ENCODE measurements at places on chromosomes 7 and 10.

GRCh38 chr7:5429857-5430611 lies 6.4 kb upstream of the TNRC18 start:
- no peak for DNase-seq

GRCh38 chr10:121541450-121542120 lies 56.7 kb downstream of the FGFR2 start:
- DNase-seq: no peak

- no peak for DNase-seq
These were observed 5.3 kb downstream of the NRP1 start for GRCh38 chr10:33329178-33329577.

GRCh38 chr7:156979007-156979606 lies 29.6 kb downstream of the NOM1 start:
- no peak for DNase-seq

GRCh38 chr10:125448596-125448995 lies 234.4 kb downstream of the TEX36 start:
- DNase-seq: no peak

GRCh38 chr10:35770817-35771355 lies 128.8 kb upstream of the FZD8 start:
- no peak for DNase-seq

GRCh38 chr7:42549866-42550485 lies 313.0 kb upstream of the GLI3 start:
- DNase-seq: no peak

DNA sequence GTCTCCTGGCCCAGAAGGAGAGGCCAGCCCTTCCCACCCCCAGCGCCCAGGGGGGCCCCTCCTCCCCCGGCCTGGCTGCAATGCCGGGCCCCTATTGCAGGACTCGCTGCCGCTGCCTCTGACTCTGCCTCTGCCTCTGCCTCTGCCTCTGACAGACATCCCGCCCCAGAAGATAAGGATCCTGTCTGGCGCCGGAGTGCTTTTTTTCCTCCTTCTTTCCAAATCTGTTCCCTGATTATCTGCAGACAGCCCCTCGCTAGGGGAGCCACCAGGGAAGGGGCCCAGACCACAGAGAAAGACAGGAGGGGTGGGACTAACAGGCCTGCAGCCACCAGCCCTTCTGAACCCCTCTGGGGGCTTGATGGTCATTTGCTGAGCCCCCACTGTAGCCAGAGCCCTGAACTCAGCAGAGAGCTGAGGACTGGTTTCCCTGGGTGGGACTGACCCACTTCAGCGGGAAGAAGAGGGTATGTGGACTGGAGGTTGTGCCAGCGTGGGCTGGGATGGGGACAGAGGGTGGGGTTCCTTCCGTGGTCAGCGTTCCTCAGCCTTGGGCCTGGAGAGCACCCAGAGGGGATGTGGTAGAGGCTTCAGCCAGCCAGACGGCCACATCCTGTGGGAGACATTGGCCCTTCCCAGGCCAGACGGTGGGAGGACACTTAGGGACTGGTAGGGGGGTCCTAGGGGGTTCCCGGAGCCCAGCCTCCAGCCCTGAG lies 22.8 kb downstream of the UNC5B start:
- no peak for DNase-seq

DNA sequence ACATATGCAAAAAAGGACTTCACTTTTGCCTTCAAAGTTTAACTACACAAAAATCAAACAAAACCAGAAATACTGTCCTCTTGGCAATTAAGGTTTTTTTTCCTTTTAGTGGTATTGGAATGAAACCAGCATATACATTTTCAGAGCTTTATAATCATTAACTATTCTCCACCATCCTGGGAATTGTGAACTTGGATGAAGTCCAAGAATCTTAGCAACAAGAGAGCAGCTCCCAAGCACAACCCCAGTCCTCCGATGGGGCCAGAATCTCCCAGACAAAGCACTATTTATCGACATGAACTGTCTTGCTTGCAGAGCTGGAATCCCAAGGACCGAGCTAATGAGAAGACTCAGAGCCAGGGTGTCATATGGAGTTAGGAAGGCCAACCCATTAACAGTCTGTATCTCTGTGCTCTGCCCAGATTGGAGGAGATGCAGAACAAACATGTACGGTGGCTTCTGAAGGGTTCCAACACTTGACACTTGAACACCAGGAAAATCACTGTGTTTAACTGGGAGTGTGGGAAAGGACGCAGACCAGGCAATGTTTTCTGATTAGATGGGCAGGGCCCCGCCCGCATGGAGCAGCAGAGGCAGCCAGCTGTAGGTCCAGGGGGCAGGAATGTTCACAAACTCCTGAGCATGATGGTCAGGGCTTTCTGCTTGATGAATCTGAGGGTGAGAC lies 35.5 kb downstream of the PPP1R3C start:
- no peak for DNase-seq

- DNase-seq: no peak
These were observed 568 bp upstream of the MEOX2 start for GRCh38 chr7:15686957-15687545.

GRCh38 chr10:3396116-3396515 lies 223.5 kb upstream of the PITRM1 start:
- no peak for DNase-seq

- no peak for DNase-seq
These were observed 1.5 kb downstream of the GIMAP1 start for GRCh38 chr7:150717814-150718420.

- DNase-seq: no peak
These were observed 20.0 kb upstream of the CREB3L2 start for GRCh38 chr7:138021889-138022288.

All from stimulated activated CD8-positive, alpha-beta memory T cell treated with anti-CD3 and anti-CD28 coated beads, Interleukin-4, amount 100 ng/mL, for 1 hour (primary cell).